Activated CD4-positive, alpha-beta memory T cell treated with anti-CD3 and anti-CD28 coated beads, Interleukin-2, amount 10 ng/mL, durations not matched to agents 7 days and 5 days (primary cell): ENCODE measurements at places on chromosomes 1 and 21. TPM values are rescaled to one million over a fixed set of nuclear protein-coding genes. Genes with fewer than 3 reads are reported as not detected.

Gene AMPD1
- not detected for total RNA-seq

Gene TTC22
- total RNA-seq, result 20.9 TPM

Gene CSF3R
- total RNA-seq, result 0.43 TPM

Gene FALEC
- total RNA-seq, result not detected

Gene CCDC185
- not detected for total RNA-seq

DNA sequence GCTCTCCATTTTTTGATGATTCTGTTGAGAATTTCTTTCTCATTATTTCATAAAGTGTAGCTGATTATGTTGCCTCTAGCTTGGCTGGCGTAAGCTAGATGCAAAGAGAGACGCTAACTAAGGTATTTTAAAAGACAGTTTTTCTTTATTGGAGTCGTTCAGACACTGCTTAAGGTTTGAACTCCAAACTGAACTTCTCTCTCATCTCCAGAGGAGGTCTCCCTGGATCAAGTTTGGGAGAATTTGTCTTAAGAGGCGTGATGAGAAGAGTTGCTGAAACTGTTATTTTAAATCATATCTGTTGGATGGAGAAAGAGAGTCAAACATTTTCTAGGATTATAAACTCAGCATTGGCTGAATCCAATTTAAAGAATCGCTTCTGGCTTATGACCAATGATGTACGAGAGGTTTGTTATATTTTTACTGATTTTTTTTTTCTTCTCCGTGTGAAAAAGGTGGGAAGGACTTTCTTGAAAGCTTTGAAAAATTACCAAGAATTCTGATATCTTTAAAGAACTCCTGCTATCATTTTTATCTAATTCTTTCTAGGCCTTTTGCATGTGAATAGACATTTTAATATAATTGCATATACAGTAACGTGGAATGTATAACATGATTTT is 34.0 kb downstream of the MAP3K7CL start:
- H3K36me3 ChIP-seq, result peaks cover 9% of the 10 kb centered on the region
- peaks cover 11% of the 10 kb centered on the region for H3K4me1 ChIP-seq
- H3K27me3 ChIP-seq, result no peaks in the 10 kb centered on the region
- no peak for DNase-seq
- H3K27ac ChIP-seq, result no peak overlapping the region
- no peak overlapping the region for H3K4me3 ChIP-seq

DNA sequence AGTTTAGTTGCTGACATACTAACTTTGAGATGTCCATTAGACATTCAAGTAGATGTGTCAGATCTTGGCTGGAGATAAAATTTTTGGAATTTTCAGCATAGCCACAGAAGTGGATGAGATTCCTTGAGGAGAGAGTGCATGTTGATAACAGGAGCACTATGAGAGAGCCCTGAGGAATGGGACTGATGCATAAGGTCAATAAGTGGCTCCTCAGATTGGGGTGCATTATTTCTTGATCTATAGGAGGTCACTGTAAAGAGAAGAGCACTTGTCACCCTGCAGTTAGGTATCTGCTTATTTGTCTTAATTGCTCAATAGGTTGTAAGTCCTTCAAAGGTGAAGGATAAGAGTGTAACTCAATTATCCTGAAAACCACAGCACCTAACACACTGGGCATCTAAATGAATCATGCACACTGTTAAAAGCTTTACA is 52.0 kb upstream of the TACSTD2 start:
- H3K4me3 ChIP-seq, result no peak overlapping the region
- H3K4me1 ChIP-seq, result peaks cover 2% of the 10 kb centered on the region
- peaks cover 2% of the 10 kb centered on the region for H3K27me3 ChIP-seq
- H3K27ac ChIP-seq, result no peak overlapping the region

- no peaks in the 10 kb centered on the region for H3K36me3 ChIP-seq
- H3K4me3 ChIP-seq, result no peak overlapping the region
- H3K4me1 ChIP-seq, result peaks cover 6% of the 10 kb centered on the region
- no peak overlapping the region for H3K27ac ChIP-seq
- peaks cover 38% of the 10 kb centered on the region for H3K27me3 ChIP-seq
Measured at GRCh38 chr1:21939650-21940374, 2.7 kb upstream of the HSPG2 start.

DNA sequence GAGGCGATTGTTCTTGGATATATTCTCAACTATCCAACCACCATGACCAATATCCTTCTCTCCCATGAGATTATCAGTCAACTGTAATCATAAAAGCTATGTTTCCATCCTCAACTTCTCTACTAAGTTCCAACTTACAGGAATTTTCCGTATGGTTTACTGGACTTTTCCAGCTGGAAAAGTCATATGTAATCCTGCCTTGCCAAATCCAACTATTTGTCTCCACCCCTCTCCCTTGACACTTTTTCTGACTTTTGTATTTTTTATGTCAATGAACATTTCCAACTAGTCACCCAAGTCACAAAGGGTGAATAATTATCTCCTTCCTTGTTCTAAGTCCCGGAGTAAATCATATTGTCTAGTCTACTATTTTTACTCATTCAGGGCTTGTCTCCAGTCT is 293.1 kb downstream of the USP25 start:
- no peak for DNase-seq
- H3K4me3 ChIP-seq, result no peak overlapping the region
- no peaks in the 10 kb centered on the region for H3K27me3 ChIP-seq
- H3K36me3 ChIP-seq, result no peaks in the 10 kb centered on the region

DNA sequence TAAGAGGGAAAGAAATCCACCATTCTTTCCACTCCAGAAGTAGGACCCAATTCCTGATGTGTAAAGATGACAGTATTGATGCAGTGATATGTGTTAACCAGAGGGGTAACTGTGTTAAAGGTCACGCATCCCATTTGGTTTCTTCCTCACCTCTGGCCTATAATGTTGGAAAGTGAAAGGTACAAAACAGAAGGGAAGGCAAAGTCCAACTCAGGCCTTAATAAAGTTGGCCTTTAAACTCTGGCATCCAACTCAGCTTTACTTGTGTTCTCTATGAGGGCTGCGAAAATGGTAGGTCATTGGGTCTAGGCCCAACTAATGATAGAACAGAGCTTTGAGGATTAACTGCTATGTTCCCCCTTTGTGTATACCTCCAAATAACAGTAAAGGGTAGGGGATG is 17.9 kb downstream of the CYP2J2 start:
- peaks cover 5% of the 10 kb centered on the region for H3K27me3 ChIP-seq
- no peak overlapping the region for H3K4me3 ChIP-seq
- no peaks in the 10 kb centered on the region for H3K36me3 ChIP-seq
- no peak overlapping the region for H3K27ac ChIP-seq

- DNase-seq, result no peak
- no peaks in the 10 kb centered on the region for H3K36me3 ChIP-seq
- no peaks in the 10 kb centered on the region for H3K4me1 ChIP-seq
Measured at GRCh38 chr1:185215911-185216310, 58.9 kb downstream of the SWT1 start.

DNA sequence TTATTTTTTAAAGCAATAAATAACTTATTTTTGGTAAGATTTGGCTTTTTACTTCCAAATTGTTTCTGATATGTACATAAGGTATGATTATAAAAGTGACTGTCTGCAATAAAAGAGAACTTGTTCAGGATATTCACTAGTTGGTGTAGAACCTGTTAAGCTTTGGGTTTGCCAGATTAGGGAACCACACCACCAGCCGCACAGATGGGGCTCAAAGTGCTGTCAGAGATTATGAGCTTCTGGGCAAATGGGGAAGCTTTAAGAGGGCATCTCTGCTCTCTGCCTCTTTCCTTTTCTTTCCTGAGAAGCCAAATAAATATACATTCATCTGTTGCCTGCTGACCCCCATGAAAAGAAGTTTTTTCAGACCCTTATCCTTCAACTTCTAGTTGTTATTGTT is 25.4 kb downstream of the IVNS1ABP start:
- H3K4me1 ChIP-seq, result peaks cover 18% of the 10 kb centered on the region
- no peak overlapping the region for H3K27ac ChIP-seq

DNA sequence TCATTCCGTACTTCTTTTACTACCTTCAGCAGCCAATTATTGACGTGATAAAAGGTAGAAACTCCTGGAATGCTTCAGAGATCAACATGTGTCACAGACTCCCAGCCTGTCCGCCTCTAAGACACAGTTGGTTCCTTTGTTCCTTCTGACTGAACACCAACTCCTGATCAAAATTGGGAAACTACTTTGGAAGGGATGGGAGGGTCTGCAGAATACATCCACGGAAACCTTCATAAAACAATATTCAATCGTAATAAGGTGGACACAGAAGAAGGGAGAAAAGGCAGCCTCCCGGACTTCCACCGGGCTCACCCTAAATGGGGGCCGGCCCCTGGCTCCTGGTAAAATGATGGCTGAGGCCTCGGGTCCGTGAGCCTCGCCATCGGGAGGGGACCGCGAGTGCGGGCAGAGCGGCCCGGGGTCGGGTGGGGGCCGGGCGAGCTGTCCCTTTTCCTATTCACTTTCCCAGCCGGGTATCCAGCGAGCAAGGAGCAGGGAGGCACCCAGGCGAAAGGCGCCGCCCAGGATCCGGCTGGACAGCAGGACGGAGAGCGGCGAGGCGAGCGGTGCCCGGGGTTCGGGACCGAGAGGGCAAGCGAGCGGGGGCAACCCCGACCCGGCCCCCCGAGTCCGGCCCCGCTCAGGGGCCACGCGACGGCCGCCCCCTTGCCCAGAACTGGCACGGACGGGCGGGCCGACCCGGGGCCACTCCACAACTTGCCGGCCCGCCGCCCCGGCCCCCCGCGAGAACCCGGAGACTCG is 805 bp downstream of the NRIP1 start:
- peaks cover 4% of the 10 kb centered on the region for H3K36me3 ChIP-seq
- peaks cover 31% of the 10 kb centered on the region for H3K4me1 ChIP-seq
- H3K27me3 ChIP-seq, result peaks cover 53% of the 10 kb centered on the region
- H3K27ac ChIP-seq, result peak overlapping the region; percentile 29
- no peak for DNase-seq
- peak overlapping the region; percentile 73 for H3K4me3 ChIP-seq

DNA sequence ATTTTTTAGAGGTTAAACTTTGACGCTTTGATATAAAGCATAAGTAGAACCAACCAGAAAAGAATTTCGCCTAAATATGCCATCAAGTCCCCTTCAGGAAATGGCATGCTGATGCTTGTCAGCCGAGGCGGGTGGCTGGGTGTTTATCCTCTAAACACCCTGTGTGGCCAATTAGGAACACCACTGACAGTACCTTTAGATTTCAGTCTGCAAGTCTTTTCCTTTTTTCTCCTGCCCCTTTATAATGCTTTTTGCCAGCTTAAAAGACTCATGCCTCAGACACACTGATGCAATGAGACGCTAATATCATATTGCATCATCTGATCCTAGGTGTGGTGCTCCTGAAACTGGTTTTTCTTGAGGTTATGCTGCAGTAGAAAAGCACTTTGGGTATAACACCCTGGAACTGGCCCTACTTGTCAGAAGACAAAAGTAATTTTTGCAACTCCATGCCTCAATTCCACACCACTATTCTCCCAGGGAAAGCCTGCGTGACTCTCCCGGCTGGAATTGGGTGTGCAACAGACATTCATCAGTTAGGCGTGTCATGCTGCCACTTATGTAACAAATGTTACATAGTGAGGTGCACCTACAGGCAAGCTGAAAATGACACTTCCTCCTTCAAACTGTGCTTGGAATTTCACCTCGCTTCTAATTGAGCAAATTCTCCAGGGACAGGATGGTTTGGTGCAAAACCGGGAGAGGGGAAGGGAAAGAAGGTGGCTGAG is 2.0 kb upstream of the RCC2 start:
- peaks cover 38% of the 10 kb centered on the region for H3K4me1 ChIP-seq
- peak; percentile 25 for DNase-seq
- peak overlapping the region; percentile 77 for H3K27ac ChIP-seq
- H3K27me3 ChIP-seq, result no peaks in the 10 kb centered on the region

GRCh38 chr21:42655796-42656770 is 2.7 kb downstream of the PDE9A start:
- H3K4me3 ChIP-seq, result no peak overlapping the region
- H3K4me1 ChIP-seq, result peaks cover 15% of the 10 kb centered on the region
- peaks cover 5% of the 10 kb centered on the region for H3K36me3 ChIP-seq
- no peak for DNase-seq
- H3K27me3 ChIP-seq, result peaks cover 45% of the 10 kb centered on the region
- H3K27ac ChIP-seq, result no peak overlapping the region

DNA sequence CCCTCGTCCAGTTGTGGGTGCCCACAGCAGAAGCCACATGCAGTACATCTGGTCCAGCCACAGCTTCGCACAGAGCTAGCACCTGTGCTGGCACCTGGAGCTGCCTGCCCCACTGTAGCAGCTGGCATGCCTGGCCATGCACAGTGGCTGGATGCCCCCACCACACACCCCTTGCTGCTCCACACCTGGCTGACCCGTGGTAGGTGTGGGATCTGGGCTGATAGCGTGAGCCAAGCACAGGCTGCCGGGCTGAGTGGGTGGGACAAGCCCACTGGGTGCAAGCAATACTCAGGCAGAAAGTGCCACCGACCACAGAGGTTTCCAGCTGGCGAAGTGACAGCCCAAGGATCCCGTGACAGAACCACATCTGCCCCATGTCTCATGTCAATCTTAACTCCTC is 30.6 kb upstream of the BACE2 start:
- no peak overlapping the region for H3K4me3 ChIP-seq
- H3K27ac ChIP-seq, result no peak overlapping the region
- H3K4me1 ChIP-seq, result no peaks in the 10 kb centered on the region

DNA sequence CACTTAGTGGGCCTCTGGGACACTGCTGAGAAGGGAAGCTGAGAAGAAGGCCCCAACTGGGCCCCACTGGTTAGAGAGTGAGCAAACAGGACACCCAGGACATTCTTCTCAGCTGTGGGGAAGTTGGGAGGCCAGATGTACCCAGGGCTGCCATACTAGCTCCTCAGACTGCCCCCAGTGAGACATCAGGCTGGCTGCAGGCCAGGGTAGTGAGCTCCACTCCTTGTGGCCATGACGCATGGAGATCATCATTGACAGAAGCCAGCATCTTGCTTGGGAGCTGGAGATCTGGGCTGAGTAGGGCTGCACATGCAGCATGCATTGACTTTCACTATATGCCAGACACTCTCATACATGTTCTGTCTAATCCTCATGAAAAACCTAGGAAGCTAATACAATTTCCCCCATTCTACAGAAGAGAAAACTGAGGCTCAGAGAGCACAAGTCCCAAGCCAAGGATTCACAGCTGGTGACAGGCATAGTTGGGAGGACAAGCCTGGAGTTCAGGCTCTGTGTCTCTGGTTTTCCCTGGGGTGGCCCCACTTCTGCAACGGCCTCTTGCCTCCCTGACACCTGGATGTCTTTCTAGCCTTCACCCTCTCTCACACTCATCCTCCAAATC is 24.1 kb upstream of the MYCL start:
- no peak overlapping the region for H3K4me3 ChIP-seq
- no peaks in the 10 kb centered on the region for H3K4me1 ChIP-seq
- H3K36me3 ChIP-seq, result no peaks in the 10 kb centered on the region
- no peak overlapping the region for H3K27ac ChIP-seq
- no peak for DNase-seq
